Activated CD4-positive, alpha-beta T cell treated with anti-CD3 and anti-CD28 coated beads, Interleukin-2, amount 50 U/mL, for 16 hours (primary cell): ENCODE measurements at places on chromosomes 5 and 9.

DNA sequence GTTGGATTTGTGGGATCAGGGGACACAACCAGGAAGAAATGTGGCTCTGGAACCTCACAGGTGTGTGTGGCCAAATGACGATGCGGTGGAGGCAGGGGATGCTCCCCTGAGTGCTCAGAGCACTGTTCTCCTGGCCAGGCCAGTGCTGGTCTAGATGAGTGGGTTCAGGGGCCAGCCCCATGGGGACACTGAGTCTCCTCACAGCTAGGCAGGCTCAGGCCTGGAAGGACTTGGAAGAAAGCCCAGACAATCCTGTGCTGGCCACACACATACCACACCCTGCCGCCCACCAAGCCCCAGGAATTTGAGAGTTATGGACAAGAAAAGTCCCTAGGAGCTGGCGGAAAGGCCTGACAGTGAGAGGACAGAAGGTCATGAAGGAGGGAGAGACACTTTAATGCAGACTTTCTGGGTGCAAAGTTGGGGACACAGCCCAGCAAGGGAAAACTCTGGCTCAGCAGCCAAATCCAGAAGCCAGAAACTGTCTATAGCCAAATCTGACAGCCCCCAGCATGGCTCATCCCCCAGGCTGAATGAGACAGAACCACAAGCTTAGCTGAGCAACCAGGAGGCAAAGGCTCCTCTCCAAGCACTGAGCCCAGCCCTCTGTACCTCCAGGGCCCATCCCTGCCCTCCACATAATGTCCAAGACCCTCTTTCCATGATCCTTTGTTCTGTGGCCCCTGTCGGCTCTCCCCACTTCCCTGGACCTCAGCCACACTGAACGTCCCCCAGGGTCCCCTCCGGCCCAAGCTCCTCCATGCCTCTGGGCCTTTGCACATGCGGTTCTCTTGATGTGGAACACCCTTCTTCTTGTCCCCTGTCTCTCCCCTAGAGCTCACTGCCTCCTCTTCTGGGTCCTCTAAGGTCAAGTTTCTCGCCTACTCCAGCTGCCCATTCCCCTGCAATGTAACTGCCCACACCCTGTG is 22.4 kb downstream of the LHX6 start:
- no peak for DNase-seq

DNA sequence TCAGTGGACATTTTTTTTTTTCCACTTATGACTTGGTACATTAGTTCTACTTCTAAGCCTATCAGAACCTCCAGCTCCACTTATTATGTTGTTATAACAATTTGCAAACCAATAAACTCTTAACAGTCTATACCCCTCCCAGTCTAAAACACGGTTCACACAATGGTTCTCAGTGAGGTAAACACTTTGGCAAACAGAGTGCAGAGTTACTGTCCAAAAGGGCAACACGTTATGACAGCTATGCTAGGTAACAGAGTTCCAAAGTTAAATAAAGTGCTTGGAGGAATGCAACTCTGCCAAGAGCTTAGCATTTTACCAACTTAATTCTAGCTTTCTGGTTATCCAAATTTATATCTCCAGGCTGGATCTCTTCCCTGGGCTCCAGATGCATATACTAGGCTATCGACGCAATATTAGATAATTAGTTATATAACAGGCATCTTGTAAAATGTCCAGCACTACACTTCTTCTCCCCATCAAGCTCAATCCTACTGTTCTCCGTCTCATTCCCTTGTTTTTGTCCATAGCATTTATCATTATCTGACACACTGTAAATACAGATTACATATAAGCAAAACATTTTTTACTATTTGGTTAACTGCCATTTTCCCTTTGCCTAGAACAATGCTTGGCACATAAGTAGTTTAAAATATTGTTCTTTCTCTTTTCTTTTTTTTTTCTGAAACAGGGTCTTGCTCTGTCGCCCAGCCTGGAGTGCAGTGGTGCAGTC is 14.3 kb downstream of the FNBP1 start:
- DNase-seq: no peak

DNA sequence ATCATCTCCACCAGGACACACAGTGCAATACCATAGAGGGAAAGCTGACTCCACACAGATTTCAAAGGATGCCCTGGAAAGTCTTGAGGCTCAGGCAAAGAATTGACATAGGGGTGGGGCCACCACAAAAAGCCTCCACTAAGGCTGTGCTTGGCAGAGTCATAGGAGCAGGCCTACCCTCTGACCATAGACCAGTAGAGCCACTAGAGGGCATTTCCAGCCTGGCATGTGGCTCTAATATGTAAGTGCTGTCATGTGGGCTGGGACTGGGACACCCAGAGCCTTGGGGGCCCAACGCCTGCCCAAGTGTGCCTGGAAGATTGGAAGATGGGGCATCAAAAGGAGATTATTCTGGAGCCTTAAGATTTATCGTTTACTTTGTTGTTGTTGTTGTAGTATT is 726.0 kb downstream of the DNAH5 start:
- no peak for DNase-seq

DNA sequence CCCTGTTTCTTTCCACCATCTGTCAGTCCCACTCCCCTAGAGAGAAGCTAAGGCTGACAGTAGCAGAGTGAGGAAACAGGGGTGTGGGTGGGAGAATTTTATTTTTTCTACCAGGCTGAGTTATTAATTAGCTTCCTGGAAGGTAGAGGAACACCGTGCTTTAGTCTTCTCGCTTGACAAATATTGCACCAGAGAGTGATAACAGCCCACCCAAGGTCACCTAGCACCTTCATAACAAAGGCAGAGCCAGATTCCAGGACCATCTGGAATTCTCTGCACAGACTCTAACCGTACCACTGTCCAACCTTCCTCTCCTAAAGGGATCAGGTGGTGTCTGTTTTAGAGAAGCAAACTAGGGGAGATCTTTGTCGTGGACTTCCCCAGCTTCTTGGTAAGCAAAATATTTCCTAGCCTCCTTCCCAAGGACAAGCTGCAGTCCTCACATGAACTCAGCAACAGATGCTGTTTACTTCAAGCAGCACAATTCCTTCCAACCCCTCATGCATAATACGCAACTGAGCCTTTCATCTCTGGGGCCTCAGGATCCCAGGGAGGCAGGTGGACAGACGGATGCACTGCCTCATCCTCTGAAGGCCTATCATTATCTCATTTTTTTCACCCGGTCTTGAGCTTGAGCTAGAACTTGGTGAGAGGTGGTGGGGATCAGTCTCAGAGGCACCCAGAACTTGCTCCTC is 308.7 kb upstream of the BRINP1 start:
- DNase-seq: no peak

GRCh38 chr9:121729769-121730562 is 78.5 kb downstream of the DAB2IP start:
- DNase-seq: no peak

DNA sequence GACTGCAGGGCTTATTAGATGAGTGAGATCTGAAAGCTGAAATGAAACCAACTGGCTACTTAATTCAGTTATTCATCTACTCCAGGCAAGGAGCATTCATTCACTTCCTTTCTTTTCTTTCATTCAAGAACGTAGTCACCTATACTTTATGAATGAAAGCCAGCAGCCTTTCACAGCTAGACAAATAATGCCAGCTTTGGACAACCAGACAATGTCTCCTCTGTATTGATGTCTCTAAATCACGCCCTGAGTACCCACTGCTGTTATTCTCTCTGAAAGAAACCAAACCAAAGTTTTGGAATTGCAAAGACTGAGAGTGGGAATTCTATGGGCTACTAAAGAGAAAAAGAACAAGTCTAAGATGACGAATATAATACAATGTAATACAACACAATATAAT is 121.2 kb upstream of the PTPN3 start:
- no peak for DNase-seq

GRCh38 chr5:89071941-89072331 is 189.0 kb upstream of the MEF2C start:
- DNase-seq: no peak

- no peak for DNase-seq
These were observed 2.2 kb upstream of the DPP7 start for GRCh38 chr9:137116728-137117127.

DNA sequence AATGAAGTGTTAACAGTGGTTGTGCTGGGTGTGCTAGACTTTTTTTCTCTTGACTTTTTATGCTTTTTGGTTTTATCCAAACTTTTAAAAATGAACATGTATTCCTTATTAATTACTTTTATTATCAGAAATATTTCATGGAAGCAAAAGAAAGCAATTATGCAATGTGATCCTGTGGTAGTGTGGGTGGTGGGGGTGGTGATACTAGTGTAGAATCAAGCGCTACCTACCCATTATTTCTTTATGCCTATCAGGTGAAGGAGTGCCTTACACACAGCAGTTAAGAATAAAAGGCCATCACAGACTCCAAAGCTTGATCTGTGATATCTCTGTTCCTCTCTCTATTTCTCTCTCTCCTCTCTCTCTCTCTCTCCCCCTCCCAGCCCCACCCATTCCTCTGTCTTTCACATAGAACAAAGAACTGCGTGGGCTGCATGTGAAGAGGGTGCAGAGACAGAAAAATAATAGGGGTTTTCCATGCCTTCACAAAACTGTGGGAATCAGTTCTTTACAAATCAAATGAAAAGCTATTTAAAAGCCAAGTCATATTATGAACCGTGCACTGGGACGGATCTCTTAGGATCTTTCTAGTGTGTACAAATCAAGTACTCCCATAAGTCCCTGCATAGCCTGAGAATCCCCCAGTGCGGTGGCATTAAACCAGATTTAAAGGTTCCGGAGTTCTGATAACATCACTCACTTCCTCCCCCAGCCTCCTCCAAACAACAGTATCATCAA is 351.2 kb downstream of the RAB3C start:
- DNase-seq: peak; percentile 32

DNA sequence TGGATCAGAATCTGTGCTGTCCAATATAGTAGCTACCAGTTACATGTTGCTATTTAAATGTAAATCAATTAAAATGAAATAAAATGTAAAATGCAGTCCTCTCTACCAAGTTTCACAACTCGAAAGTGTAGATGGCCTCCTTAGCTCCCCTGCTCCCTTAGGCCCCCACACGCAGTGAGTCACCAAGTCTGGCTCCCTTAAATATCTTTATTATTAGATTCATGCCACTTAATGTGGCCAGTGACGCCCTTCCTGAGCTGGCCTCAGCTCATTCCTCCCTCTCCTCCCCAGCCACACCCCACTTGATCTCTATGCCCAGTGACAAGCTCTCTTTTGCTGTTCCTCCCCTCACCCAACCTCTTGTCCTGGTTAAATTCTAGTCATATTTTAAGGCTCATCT is 88.4 kb upstream of the DNAH5 start:
- DNase-seq: no peak

GRCh38 chr5:76269932-76270610 is 133.0 kb upstream of the IQGAP2 start:
- peak; percentile 82 for DNase-seq

GRCh38 chr5:90293931-90294330 is 115.6 kb downstream of the CETN3 start:
- DNase-seq: no peak

- no peak for DNase-seq
These were observed 18.7 kb downstream of the ECM2 start for GRCh38 chr9:92517046-92517445.

GRCh38 chr9:107312376-107313050 is 29.4 kb downstream of the RAD23B start:
- no peak for DNase-seq

DNA sequence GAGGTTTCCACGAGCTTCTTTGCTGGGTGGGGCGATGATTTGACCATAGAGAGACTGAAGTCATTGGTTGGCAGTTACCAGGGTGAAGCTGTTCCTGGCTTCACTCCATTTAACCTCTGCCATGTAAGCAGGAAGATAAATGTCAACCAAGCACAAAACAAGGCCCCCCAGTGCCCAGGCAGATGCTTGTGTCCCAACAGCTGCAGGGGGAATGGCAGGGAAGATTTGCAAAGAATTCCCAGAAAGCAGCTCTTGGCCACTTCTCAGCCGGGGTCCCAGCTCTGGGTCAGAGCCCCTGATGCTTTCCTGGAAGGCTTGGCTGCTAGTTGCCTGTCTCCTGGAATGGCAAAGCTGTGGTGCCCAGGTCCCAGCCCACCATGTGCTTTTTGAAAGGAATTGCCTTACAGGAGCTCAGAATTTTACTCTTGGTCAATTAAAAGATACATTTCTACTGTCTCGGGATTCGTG is 383.4 kb downstream of the ENC1 start:
- no peak for DNase-seq

- DNase-seq: no peak
These were observed 127.2 kb upstream of the FAM120A start for GRCh38 chr9:93324191-93324834.

- DNase-seq: no peak
These were observed 773 bp upstream of the ELL2 start for GRCh38 chr5:95962475-95962773.

DNA sequence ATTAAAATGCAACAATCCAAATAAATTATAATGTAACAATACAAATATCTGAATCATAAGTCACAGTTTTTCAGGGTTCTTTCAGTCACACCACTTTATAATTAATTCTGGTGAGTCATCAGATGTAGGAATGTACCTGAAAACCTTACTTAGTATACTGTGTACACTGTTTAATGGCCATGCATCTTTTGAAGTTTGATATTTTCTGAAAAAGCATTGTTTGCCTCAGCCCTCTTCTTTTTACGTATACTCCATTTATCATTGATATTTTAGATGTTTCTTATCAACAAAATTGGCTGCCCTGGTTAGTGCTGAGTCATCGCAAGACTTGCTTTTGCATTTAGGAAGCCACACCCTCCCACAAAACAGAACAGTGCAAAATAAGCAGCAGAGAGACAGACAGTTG is 218.6 kb downstream of the PJA2 start:
- DNase-seq: peak; percentile 34

GRCh38 chr5:74630453-74631066 is 10.0 kb downstream of the ENC1 start:
- peak; percentile 55 for DNase-seq

DNA sequence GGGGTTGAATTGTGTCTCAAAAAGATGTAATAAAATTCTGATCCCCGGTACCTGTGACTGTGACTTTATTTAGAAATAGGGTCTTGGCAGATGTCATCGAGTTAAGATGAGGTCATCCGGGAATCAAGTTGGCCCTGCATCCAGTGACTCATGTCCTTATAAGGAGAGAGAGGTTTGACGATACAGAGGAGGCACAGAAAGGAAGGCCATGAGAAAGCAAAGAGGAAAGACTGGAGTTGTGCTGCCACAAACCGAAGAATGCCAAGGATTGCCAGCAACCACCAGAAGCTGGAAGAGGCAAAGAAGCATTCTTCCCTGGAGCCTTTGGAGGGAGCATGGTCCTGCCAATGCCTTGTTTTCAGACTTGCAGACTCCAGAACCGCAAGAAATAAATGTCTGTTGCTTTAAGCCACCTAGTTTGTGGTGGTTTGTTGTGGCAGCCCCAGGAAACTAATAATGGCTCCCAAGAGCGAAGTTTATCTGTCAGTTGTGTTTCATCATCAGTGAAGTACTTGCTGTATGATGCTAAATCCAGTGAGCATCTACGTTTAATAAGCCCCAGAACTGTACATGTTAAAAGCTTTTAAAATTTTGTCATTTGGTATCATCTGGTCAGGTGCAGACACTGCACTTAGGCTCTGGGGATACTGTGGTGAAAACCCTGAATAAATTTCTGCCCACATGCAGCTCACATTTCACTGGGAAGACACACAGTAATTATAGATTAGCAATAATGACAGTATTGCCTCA is 114.8 kb downstream of the TLE4 start:
- no peak for DNase-seq
